RWPE1 (cell line): ENCODE measurements at places on chromosomes 12 and 14.

DNA sequence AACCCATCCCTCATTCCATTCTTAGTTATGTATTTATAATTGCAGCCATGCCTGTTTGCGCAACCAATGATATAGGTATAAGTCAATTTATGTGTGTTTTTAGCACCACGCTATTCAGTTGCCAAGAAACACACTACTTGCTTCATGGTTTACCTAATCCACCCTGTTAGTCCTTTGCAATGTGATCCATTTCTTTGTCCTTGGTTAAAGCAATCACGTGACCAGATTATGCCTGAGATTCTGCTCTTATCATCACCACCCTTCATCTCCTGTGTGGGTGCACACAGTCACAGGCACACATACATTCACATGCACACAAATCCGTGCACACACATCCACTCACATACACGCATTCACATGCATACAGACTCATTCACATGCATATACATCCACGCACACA is 52.3 kb upstream of the KCNA5 start:
- no peak for DNase-seq

GRCh38 chr14:51498411-51499227 is 153.1 kb upstream of the FRMD6 start:
- no peak for DNase-seq

DNA sequence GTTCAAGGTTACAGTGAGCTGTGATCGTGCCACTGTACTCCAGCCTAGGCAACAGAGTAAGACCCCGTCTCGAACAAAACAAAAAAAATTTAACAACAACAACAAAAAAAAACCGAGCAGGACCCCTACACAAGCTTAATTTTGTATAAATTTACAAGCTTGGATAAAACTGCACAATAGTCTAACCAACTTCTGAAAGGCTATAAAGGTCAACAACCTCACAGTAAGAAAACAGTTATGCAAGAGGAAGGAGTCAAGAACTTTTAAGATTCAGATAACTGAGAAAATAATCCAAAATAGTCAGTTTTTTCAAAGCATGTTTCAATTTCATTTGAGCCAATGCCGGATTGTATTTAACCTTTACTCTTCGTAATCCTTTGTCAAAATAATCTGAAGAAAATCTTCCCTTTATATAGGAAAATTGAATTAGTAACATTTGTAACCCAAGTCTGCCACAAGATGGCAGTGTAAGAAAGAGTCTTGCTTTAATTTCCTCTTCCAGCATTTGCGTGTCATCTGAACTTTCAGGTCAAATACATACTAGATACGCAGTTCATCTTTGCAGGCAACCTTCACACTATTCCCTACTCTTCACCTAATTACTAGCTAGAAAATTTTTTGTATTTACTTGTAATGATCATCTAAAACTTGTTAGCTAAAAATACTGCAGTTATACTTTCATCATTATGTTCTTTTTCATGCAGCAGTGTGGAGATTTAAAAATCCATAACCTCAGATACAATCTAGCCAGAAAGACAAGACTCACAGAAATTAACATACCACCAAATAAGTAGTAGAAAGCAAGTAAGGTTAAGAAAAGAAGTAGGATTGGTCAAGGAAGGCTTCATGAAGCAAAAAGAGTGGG is 5.8 kb downstream of the CCNB1IP1 start:
- peak; percentile 47 for DNase-seq

- peak; percentile 15 for DNase-seq
Observed at GRCh38 chr12:21296751-21297406, 37.8 kb downstream of the SLCO1A2 start.

DNA sequence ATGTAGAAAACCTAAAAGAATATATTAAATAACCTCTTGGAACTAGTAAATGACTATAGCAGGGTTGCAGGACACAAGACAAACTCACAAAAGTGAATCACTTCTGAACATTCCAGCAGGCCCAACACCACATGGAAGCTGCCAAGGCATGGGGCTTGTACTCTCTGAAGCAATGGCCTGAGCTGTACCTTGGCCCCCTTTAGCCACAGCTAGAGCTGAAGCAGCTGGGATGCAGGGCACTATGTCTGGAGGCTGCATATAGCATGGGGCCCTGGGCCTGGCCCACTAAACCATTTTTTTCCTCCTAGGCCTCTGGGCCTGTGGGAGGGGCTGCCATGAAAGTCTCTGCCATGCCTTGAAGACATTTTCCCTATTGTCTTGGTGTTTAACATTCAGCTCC is 1067.3 kb downstream of the LRFN5 start:
- no peak for DNase-seq

DNA sequence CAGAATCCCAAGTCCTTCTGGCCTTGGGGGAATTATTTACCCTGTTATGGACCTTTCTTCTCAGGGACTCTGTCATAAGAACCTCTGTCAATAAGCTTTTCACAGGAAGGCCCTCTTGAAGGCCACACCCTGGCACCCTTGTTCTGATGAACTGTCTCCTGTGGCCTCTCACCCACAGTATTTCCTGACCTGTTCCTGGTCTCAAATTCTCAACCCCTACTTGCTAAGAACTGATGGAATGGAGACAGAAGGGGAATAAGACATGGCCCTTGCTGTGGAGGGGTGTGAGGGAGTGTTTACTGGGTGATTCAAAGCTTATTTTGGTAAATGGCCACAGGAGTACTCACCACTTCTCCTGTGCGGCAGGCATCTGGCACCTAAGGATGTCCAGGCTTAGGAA is 1082.9 kb downstream of the BCL11B start:
- DNase-seq, result no peak

GRCh38 chr12:12219664-12220063 is 47.2 kb downstream of the LRP6 start:
- DNase-seq, result no peak

GRCh38 chr14:33682760-33683159 is 268.1 kb downstream of the EGLN3 start:
- peak; percentile 11 for DNase-seq

- no peak for DNase-seq
Observed at GRCh38 chr14:105389534-105389933, 8.8 kb upstream of the TEX22 start.

DNA sequence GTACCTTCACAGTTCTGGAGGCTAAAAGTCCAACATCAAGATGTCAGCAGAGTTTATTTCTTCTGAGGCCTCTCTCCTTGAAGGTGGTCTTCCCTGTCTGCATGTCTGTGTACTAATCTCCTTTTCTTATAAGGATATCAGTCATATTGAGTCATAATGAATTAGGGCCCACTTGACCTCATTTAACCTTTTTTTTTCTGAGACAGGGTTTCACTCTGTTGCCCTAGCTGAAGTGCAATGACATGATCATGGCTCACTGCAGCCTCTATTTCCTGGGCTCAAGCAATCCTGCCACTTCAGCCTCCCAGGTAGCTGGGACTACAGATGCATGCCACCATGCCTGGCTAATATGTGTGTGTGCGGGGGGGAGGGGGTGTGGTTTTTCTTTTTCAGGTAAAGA is 41.7 kb downstream of the PPM1H start:
- no peak for DNase-seq

GRCh38 chr14:104820669-104821228 is 19.8 kb downstream of the ZBTB42 start:
- peak; percentile 74 for DNase-seq

DNA sequence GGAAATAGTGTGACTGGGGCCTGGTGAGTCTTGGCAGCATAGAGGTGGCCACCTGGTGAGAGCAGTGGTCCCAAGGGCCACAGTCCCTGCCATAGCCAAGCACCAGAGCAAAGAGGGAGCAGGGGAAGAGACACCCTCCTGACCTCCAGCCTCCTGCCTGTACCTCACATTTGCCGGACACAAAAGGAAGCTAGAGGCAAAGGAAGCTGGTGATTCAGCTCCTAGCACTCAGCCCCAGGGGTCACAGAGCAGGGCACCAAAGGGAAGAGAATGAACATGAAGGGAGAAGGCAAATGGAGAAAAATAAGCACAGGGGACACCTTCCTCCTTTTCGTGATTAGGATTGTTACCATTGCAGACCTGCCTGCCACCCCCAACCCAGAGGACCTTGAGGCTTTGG is 216.8 kb downstream of the ZFP36L1 start:
- DNase-seq, result no peak

GRCh38 chr12:55610598-55610997 is 26.1 kb upstream of the OR10P1 start:
- DNase-seq, result no peak

GRCh38 chr12:100234591-100235304 is 32.1 kb downstream of the DEPDC4 start:
- peak; percentile 30 for DNase-seq

GRCh38 chr12:115755725-115756085 is 521.8 kb downstream of the MED13L start:
- no peak for DNase-seq

- DNase-seq, result peak; percentile 20
Observed at GRCh38 chr14:38867561-38868150, 235.4 kb downstream of the SEC23A start.

DNA sequence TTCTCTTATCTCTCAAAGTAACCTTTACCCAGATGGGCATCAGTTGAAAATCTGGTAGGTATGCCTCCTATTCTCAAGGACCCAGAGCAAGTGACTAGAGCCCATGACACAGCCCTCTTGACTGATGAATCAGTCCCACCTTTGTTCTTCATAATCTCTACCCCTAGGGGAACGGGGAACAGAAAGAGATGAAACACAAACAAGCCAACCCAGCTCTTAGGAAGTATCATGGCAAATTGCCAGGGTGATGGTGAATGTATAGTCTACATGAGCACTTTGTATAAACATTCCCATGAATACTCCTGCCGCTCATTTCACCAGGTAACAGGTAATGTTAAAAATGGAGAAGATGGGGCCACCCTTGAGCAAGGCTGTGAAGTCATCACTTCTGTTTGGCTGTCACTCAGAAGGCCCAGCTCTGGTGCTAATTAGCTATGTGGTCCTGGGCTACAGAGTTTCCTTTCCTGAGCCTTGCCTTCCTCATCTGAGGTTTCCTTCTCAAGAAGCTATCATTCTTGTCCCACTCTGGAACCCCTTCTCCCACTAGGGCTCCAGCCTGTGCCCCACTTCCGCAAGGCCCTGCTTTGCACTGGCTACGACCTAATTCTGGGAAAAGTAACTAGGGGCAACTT is 161.7 kb downstream of the ANO2 start:
- no peak for DNase-seq

DNA sequence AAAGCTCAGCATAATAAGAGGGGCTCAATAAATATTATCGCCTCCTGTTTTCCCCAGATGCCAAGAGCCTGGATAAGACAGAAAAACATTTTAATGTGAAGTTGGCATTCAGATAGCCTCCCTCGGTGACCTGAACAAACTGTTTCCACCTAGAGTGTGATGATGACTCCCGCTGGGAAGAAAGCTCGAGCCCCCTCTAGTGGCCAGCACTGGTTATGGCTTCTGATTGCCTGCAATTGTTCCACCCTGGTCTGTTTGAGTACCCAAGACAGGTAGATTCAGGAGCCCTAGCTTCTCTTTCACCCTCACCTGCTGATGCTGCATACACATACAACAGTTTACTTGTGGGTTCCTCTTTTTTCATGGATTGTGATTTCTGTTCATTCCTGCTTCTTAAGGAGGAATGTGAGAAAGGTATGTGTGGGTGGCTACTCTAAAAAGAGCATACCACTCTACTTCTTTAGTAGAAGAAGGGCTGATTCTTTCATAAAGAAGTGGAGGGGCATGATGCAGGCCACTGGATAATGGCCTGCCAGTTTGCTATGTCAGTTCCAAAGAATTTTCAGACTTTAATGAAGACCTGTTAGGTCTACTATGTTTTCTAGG is 6.4 kb downstream of the ERG28 start:
- peak; percentile 83 for DNase-seq

DNA sequence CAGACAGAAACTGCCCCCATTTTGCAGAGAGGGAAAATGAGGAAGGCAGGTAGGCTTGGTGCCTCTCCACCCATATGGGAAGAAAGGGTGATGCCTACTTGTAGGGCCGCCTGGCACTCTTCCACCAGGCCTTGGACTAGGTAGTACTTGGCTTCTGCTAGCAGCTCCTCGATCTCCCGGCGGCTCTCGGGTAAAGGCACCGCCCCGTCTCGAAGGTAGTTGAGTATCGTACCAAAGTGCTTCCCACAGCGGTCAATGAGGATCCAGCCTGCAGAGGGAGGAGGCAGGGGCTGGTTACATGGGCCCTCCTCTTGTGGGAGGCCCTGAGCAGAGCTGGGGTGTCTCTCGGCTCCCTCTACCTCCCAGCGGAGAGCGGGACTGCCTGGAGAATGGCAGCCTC is 16.6 kb downstream of the KCTD10 start:
- no peak for DNase-seq

- DNase-seq, result no peak
Observed at GRCh38 chr12:106101803-106102202, 37.0 kb downstream of the NUAK1 start.

- DNase-seq, result peak; percentile 23
Observed at GRCh38 chr14:104688505-104689108, 811 bp upstream of the INF2 start.

DNA sequence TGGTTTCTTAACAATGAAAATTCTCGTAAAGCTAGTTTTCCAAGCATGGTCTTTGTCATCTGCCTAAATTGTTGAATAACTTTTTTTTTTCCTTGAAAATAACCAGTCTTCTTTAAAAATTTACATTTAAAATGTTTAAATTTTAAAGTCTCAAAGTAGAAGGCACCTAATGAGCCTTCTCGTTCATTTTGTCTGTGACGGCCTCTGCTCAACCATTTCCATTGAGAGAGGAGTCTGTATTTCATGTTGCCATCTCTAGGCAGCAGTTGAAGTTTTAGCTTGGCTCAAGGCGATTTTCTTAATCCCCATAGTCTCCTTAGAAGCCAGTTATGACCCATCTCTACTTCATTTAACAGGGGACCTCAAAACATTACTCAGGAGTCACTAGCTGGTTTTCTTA is 69.1 kb downstream of the PAPOLA start:
- DNase-seq, result no peak

- no peak for DNase-seq
Observed at GRCh38 chr12:129622566-129622965, 281.3 kb downstream of the TMEM132D start.

GRCh38 chr12:20549108-20549719 is 145.9 kb upstream of the SLCO1C1 start:
- peak; percentile 1 for DNase-seq

GRCh38 chr14:81571437-81571836 is 37.8 kb upstream of the SEL1L start:
- peak; percentile 14 for DNase-seq

DNA sequence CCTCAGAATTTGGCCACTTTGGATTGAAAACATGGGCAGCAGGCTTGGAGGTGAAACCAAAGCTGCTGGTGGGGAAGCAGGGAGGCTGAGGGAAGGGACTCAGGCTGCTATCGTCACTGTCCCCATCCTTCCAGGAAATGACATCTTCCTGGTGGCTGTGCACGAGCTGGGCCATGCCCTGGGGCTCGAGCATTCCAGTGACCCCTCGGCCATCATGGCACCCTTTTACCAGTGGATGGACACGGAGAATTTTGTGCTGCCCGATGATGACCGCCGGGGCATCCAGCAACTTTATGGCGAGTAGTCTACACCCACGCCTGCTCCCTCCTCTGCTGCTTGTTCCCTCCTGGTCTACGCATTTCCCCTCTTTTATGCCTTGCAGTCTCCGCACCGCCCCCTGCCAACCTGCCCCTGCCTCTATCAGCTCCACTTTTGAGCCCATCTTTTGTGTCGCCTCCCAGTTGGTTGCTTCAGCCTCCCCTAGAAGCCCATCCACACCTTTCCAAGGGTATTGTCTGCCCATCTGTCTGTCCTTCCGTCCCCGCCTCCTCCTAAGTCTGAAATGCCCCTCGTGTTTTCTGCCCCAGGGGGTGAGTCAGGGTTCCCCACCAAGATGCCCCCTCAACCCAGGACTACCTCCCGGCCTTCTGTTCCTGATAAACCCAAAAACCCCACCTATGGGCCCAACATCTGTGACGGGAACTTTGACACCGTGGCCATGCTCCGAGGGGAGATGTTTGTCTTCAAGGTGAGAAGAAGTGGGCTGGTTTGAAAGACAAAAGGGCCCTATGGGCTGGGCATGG is 6.9 kb downstream of the MMP14 start:
- DNase-seq, result no peak
